ENCODE measurements at places on chromosomes 3 and 15.

GRCh38 chr3:129469026-129469425 lies 29.0 kb downstream of the IFT122 start:
- DNase-seq, result no peak

DNA sequence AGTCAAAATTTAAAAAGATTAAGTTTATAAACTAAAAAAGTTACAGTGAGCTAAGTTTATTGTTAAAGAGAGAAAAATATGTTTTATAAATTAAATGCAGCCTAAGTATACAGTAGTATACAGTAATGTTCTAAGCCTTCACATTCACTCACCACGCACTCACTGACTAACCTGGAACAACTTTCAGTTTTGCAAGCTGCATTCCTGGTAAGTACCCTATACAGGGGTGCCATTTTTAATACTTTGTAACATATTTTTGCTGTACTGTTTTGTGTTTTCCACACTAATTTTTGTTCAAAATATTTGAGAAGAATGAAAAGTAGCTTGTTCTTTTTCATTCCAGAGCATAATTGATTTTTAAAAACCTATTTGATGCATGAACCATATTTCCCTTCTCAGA lies 524.9 kb downstream of the RBMS3 start:
- DNase-seq, result no peak

DNA sequence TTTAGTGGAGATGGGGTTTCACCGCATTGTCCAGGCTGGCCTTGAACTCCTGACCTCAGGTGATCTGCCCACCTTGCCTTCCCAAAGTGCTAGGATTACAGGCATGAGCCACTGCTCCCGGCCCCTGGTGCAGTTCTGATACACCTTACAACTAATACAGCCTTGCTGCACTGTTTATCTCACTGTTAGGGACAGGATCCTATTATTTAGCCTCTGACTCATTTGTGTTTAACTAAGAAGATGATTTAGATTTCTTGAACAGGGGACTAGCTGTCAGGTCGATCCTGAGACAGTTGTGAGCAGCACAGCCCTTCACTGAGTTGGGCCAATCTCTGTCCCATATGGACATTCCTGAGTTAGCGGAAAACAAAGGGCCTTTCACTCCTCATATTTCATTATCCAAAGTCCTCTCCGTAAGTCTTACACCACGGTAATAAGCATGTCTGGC lies 19.2 kb downstream of the GYG1 start:
- DNase-seq, result no peak

GRCh38 chr3:22836131-22836530 lies 367.0 kb upstream of the UBE2E2 start:
- no peak for DNase-seq

GRCh38 chr3:30227571-30228301 lies 378.7 kb upstream of the TGFBR2 start:
- DNase-seq, result no peak

DNA sequence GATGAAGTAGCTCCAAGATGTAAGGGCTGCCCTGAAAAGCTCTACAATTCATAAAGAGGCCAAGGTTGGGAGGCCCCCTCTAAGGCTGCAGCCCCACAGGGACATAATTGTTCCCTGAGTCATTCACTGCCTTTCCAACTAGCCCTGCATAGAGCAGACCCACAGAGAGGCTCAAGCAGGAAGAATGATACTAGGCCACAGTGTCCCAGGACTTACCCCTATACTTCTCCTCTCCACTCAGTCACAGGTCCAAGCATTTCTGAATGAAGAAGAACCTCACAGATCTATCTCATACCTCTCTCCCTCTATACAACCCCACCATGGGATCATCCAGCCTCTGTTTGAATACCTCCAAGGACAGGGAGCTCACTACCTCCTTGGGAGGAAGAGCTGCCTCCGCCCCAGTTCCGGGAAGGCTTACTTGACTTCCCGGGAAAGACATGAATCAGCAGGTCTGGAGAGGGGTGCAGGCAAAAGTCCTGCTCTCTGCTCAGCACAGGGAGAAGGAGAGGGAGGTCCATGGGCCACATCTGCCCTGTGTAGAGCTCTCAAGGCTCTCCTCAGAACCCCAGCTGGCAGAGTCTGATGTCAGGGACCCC lies 6.9 kb upstream of the SKIC8 start:
- no peak for DNase-seq

DNA sequence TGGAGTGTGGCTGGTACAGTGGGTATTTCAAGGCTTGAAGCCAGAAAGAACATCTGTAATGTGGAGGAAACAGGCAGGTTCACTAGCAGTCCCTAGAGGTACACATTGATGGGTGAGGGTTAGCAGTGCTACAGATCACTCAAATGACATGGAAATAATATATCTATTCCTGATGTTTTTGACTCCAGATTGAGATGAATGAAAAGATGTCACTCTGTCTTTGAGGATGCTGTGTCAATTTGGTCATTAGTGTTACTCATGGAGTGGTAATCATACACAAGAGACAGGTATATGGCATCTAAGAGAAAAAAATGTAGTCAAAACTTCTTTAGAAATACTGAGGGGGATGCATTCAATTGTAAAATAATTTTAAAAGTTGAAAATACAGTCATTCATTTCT lies 135.1 kb downstream of the ZIC1 start:
- no peak for DNase-seq

GRCh38 chr3:186214670-186215069 lies 105.8 kb upstream of the ETV5 start:
- DNase-seq, result no peak

GRCh38 chr3:3134750-3135448 lies 8.2 kb downstream of the TRNT1 start:
- no peak for DNase-seq

DNA sequence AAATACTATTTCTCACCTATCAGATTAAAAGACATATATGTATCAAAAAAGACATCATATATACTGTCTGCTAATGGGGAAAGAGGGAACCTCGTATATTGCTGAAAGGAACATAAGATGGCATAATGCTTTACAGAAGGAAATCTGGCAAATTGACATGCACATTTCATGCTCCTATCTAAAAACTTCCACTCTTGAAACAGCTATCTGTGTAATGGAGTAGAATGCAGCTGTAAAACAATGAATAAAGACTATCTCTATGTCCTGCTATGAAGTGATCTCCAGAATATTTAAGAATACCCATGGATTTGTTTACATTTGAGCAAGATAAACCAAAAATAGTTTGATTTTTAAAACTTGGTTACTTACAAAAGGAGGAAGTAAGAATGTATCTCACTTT lies 107.4 kb downstream of the TBL1XR1 start:
- DNase-seq, result no peak

DNA sequence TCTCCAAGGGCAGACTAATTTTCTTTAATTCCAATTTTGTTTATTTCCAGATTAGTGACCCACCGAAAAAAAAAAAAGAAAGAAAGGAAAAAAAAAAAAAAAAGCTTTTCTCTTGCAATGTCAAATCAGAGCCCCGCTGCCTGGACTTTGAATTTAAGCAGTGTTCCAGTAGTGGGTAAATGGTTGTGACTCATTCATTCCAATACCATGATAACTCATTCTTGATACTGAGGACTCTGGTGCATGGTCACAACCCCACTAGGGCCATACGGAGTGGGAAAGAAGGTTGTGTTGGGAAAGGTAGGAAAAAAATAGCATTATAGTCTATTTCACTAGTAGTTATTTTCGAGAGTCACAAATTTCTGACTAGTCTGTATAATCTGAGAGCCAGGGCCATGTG lies 59.1 kb upstream of the COL8A1 start:
- DNase-seq, result no peak

DNA sequence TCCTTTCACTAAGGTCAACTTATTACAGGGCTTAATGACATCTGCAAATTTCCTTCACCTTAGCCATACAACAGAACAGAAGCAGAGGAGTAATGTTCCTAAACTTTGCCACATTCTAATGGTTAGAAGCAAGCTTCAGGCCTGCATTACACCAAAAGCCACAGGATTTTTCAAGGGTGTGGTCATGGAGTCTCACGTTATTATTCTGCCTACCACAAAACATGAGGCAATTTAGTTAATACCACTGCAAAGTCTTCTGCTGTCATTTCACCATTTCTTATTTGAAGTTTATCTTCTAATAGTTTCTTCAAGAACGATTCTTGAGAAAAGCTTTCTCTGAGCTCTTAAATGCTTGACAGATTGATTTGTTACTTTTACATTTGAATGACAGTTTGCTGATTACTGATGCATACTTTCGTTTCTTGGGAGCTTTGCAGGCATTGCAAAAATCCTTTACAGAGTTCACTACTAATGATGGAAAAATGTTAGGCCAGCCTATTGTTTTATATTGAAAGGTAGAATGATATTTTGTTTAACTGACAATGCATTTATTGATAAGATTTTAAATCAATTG lies 1257.1 kb downstream of the NSUN3 start:
- no peak for DNase-seq

DNA sequence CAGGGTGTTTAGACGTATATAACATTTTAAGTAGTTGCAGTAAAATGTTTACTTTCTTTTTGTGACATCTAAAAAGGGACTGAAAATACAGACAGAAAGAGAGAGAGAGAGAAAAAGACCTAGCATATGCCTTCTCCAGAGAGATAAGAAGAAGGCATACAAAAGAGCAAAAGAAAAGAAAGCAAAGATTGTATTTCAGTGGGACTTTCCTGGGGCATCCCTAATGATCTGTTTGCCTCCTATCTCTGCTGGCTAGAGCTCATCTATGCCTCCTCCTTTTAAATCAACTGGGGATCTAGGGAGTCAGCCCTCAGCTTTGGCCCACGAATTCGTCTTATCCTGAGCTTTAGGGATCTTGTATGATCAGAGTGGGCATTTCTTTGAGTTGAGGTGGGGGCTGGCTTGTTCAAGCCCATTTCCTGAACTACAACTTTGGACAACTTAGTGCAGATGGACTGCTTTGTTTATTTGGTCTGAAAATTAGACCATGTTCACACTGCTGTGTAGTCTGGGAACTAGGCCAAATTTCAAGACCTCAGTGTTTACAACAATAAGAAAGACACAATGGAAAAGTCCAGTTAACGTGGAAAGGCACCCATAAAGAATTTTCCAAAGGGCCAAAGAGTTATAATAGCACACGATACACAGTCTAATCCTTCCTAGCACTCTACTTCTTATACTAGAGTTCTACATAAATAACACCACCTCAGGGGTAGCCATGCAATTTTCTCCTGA lies 61.0 kb downstream of the ATP8B4 start:
- no peak for DNase-seq

DNA sequence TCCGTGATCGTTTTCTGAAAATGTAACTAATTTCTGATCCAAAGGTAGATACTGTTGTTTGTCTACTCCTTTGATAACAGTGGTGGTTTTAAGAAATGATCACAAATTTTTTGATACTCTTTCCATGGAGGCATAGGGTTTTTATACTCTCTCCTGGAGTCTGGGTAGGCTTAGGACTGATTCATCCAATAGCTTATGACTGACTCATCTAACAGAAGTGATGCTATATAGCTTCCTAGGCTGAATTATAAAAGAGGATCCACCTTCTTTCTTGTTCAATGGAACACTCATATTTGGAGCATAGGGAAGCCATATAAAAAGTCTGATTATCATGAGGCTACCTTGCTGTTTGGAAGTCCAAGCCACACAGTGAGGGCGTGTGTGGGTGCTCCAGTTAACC lies 84.3 kb downstream of the CHST2 start:
- DNase-seq, result no peak

GRCh38 chr15:89111961-89112340 lies 23.7 kb downstream of the ABHD2 start:
- DNase-seq, result no peak

DNA sequence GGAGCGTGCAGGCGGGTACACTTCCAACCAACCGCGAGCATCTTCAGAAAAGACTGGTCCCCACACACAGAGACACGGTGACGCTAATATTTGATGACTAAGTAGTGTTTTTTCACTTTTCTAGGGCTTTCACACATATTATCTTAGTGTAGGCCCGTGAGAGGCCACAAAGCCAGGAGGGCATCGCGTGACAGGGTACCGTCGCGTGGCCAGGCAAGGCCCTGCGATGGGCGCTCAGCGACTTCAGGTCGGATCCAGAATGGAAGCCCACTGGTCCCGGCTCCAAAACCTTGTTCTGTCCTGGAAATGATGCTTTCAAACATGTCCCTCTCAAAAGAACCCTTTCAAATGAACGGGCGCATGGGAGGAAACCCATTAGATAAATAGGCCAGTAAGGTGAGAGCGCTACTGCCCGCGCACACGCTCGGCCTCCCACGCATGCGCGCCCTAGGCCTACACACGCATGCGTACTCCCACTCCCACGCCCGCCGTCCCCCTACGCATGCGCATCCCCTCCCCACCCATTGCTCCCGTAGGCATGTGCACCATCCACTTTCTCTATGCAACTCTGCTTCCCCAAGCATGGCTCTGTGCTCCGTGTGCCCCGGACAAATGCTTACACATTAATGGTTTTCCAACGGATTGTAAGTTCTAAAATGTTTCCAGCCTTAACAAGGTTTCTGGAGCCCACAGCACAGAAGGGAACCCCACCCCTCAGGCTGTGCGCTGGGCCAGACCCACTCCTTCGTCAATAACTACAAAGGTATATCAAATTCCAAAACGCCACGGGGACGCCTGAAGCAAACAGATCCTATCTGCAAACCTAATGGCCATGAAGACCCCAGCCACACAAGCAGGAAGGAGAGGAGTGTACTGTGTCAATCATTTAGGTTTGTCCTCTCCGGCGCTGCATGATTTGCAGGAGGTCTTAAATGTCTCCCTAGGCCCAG lies 72.1 kb downstream of the OCA2 start:
- DNase-seq, result no peak

DNA sequence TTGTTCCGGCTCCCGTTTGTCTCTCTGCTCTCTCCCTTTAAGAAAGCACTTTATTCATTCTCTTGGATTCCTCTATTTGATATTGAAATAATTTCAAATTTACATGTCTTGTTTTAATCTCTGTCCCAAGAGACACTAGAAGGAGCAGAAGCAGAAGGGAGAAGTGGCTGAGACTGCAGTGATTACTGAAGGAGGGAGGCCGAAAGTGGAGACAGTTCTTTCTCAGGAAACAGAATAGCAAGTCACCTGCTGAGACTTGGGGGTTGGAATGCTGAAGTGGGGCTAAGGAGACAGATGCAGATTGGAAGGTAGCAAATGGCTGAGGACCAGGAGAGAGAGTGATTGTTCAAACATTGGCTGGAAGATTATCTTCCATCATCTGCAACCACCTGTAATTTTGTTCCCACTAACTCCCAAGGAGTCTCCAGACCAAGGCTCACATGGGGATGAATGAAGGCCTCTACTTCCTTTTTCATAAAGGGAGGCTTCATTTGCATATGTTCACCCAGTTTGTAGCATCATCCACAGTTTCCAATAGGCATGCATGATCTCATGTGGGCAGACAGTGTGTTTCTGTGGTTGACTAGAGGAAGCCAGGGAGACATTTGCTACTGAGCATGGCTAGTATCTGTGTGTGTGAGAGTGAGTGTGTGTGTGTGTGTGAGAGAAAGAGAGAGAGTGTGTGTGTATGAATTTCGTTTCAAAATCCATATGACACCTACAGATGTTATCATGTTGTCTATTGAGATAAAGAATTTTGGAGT lies 24.0 kb downstream of the LTF start:
- no peak for DNase-seq

Measured in effector CD4-positive, alpha-beta T cell (primary cell).